ENCODE measurements at places on chromosomes 1 and 21.

DNA sequence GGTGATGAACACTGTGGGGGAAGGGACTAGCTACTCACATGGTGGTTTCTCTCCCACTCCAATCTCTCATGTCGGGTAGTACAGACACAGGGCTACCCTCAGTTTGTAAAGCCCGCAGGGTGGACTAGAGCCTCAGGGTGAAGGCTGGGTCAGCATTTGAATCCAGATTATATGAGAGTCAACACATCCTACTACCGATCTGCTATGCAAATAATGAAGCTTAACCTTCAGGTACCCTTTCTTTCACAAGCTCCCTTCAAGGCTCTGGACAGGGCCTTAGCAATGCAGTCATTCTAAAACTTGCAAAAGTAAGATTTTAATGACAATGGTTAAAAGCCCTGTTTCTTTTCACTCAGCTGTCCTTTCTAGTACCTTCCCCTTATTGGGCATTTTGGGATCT lies 5.5 kb upstream of the ZBED6 start:
- DNase-seq: no peak

- DNase-seq: no peak
These were observed 256.9 kb downstream of the GPATCH2 start for GRCh38 chr1:217373761-217374701.

GRCh38 chr1:87134061-87134460 lies 194.6 kb upstream of the LMO4 start:
- DNase-seq: no peak

- DNase-seq: no peak
These were observed 1.6 kb upstream of the DDX59 start for GRCh38 chr1:200671235-200671786.

DNA sequence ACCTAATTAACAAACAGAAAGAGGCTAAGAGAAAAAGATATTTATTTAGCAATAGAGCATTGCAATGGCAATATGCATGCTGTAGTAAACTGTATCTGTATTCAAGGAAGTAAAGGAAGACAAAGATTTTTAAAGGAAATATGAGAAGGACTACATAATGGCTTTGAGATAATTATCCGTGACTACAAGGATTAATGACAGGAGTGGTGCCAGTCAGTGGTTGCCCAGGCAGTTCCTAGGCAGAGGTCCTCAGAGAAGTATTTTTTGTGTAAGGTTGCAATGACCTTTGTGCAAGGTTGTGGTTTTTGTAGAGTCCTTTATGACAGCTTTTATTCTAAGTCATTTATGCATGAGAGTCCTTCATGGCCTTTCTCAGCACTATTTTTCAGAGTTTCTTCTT lies 711.1 kb upstream of the CHRM3 start:
- DNase-seq: no peak

DNA sequence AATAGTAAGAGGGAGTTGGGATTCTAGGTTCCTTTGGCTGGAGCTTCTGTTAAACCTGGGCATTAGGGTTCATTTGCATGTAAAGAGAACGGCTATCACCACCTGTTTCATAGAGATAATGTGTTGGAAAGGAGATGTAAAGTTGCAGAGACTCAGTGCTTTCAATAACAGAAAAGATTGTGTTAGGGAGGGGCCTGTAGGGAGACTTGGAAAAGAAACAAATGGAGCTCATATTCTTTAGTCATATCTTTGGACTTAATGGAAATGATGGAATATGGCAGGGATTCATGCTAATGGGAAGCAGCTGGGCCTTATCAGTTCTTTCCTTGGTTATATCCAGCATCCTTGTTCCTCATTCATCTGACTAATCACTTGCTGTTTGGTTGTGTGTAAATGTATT lies 144.9 kb downstream of the CD247 start:
- DNase-seq: no peak

DNA sequence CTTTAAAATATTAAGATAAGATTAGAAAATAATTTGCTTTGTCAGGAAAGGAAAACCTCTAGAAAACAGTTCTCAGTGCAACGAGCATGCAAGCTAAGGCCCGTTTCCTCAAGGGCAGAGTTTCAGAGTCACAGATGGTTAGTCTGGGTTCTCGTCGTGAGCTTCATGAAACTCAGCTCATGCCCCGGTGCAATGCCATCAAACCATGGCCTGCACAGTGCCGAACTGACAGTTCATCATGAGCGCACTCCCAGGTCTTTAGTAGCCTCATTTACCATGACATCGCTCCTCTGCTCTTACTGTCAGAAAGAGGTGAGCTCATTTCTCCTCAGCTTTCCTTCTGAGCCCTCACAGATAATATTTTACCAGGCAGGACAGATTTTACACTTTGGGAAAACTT lies 319.2 kb downstream of the NTNG1 start:
- DNase-seq: no peak

DNA sequence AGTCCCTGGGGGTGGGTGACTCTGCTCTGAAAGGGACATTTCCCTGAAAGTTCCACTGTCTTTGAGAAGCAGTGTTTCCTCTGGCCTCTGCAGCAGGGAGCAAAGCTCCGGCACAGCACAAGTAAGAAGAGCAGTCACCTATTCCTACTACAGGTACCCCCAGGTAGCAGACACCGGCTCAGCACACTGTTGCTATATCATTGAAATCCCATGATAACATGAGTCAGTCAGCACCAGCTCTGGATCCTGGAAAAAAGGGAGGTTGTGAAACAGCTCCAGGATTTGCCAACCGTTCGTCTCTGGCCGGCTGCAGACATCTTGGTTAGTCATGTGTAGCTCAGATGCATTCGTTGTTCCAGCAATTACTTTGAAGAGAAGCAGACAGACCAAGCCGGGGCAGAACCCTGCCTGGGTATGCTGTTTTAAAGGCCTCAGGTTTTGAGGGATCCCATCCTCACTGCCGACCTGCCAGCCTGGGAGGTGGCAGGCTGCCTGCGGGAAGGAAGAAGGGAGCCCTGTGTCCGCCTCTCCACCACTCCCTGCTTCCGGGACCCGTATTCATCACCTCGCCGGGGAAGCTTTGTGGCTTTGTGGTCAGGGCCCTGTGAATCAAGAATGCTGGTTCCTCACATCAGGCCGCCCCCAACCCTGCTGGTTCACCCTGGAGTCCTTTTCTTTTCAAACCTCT lies 139.2 kb downstream of the CLIC6 start:
- peak; percentile 75 for DNase-seq

- DNase-seq: peak; percentile 51
These were observed 36.7 kb upstream of the FAM163A start for GRCh38 chr1:179706339-179706941.

DNA sequence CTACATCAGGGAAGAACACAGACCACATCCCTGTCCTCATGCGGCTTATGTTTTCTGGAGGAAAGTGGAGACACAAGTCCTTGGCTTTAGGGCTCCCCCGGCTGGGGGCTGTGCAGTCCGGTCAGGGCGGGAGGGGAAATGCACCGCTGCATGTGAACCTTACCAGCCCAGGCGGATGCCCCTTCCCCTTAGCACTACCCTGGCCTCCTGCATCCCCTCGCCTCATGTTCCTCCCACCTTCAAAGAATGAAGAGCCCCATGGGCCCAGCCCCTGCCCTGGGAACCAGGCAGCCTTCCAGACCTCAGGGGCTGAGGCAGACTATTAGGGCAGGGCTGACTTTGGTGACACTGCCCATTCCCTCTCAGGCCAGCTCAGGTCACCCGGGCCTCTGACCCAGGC lies 45.5 kb downstream of the TNNT2 start:
- no peak for DNase-seq

- no peak for DNase-seq
These were observed 42.5 kb downstream of the GPR88 start for GRCh38 chr1:100580446-100580845.

- no peak for DNase-seq
These were observed 2.3 kb downstream of the EDN2 start for GRCh38 chr1:41482001-41482765.

- no peak for DNase-seq
These were observed 74.1 kb upstream of the AKT3 start for GRCh38 chr1:243924188-243924587.

DNA sequence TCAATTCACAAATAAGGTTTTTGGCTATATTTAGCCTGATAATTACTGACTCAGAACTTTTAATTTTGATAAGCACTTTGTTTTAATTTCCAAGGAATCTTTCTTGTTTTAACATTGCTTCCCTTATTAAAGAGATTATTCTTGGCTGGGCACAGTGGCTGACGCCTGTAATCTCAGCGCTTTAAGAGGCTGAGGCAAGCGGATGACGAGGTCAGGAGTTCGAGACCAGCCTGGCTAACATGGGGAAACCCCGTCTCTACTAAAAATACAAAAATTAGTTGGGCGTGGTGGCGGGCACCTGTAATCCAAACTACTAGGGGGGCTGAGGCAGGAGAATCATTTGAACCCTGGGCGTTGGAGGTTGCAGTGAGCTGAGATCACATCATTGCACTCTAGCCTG lies 13.8 kb downstream of the ALG14 start:
- no peak for DNase-seq

DNA sequence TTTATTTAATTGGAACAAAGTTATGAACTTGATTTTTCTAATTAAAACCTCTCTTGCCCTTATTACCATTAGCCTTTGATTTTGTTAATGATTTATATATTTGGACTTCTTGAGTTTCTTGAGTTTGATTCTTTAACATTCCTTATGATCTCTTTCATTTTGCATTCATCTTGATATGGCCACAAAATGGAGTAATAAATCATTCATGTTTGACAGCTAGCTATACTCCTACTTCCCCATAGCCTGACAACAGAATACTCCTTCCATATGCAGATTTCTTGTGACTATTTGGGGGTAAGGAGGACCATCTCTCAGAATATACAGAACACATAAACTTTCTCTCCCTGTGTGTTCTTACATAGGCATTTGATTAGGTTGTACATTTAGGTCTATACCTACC lies 119.6 kb downstream of the SYT14 start:
- DNase-seq: no peak

DNA sequence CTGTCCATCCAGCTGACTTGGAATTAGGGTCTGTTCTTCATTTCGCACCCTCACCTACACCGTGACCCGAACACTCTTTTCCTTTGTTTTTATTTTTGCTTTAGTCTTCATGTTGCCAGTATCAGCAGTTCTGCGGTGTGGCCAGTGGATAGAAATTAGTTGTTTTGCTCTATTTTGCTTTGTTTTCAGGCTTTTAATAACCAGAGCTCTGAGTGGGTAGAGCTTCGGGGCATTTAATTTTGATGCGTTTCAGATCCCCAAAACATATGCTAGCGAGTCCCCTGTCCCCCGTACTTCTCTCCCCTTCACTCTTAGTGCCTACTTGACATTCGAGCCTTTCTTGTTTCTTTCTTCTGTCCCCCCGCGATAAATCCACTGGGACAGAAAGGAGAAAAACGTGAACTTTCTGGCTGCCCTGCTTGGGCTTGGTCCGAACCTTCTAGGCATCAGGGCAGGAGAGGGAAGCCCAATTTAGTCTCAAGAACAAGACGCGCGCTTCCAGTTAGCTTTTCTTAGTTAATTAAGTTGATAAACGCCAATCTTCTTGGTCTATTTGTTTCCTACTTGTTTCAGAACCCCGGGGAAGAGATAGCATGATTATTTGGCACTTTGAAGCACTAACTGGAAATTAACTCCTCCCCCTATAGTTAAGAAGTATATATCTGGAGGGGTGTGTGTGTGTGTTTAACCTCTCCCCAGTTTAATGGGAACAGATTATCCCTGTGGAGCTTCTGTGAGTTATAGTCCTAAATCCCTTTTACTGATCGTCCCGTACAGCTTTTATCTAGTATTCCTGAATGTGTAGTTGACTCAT lies 839 bp downstream of the SWT1 start:
- no peak for DNase-seq

DNA sequence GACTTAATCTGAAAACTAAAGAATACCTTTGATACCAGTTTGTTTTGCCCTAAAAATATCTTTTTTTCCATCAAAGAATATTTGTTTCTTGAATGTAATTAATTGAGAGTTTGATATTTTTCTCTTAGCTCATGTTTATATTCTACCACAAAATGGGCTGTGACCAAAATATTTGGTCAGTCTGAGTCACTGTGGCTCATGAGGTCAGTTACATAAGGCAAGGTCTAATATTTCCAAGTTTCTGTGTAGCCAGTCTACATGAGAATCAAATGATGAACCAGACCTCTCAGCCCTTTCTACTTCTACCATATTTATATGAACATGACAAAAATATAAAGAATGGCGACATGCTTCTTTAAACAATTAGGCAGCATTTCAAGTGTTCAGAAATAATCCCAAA lies 83.0 kb upstream of the IVNS1ABP start:
- no peak for DNase-seq

GRCh38 chr1:36966242-36966641 lies 68.1 kb downstream of the GRIK3 start:
- DNase-seq: no peak

DNA sequence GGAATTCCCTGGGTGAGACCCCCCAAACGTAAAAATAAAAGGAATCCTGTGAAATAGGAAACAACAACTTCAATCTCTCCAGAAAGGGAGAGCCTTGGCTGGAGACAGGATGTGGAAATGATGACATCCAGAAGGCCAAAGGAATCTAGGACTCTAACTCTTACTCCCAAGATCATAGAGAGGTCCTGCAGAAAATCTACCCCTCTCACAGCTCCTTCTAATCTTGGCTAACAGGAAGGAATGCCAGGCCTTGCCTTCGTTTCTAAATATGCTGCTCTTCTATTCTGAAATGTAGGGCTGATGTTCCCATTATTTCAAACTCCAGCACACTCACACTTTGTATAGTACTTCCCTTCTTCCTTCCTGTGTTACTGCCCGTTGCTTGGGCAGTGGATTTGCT lies 40.7 kb downstream of the ARHGEF11 start:
- no peak for DNase-seq

- no peak for DNase-seq
These were observed 78.2 kb upstream of the TENT5C start for GRCh38 chr1:117527566-117528102.

DNA sequence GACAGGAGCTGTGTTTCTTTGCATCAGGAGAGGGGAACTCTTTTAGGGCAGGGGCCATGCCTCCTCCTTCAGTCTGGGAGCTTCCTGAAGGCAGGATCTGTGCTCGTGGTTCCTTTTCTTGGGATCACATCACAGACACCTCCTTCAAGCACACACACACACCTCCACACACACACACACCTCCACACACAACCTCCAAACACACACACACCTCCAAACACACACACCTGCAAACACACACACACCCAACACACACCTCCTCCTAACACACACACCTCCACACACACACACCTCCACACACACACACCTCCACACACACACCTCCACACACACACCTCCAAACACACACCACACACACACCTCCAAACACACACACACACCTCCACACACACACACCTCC lies 10.5 kb downstream of the LGR6 start:
- DNase-seq: no peak

DNA sequence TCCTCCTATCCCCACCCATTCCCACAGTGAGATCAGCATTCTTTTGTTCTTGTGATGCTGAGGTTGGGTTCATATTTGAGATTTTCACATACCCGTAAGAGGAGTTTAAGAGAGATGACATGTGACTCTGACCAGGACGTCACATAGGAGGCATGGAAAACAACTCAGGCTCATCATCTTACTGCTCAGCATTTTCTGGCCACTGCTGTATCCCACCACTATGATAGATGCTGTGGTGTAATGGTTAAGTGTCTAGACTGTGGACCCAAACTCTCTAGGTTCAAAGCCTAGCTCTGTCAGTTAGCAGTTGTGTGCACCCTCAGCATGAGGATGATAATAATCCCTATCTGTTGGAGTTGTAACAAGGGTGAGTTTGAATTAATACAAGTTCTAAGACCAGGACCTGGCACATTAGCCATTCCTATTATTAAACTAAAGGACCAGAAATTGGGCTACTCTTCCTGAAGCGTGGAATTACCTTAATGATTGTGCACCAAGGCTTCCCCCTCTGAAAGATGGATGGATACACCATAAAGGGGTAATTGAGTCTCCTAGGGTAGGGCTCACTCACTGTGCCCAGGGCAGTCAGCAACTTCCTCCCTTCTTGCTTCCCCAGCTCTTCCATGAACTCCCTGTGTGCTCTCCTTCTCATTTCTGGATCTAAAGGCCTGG lies 40.9 kb downstream of the LGR6 start:
- no peak for DNase-seq

All from activated naive CD4-positive, alpha-beta T cell treated with Interleukin-2 at 50 U/mL for 16 hours (primary cell).